ENCODE measurements at places on chromosomes 4 and X.

DNA sequence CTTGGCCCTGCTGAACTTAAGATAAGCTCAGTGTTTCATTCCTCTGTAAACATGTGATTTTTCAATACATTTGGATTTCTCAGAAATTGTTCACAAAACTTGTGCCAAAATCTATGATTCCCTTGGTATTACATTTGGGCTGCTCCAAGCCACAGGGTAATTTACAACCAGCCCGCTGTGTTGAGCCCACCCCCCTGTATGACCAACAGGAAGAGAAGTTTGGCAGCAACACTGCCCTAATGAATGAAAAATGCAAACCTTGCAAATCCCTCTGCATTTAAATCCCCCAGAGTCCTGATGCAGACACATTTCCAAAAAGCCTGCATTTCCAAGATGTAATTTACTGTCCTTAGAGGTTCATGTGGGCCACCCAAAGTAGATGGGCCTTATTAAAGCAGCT lies 34.1 kb upstream of the GAB1 start:
- DNase-seq: no peak

- no peak for DNase-seq
Observed at GRCh38 chrX:102627640-102628039, 23.6 kb upstream of the GPRASP1 start.

DNA sequence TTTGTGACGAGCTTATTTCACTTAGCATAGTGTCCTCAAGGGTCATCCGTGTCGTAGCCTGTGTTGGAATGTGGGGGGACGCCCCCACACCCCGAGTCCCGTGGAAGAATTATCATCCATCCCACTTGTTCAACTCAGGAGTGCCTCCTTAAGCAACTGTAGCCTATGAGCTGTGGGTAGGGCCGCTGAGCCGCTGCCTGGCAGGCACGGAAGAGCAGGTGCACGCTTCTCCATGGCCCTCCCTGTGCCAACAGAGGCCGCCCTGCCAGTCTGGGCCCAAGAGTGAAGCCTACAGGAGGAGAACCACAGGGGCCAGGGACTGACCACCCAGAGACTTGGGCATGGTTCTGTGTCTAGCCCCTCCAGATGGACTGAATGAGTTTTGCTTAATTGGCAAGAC lies 2.3 kb upstream of the RGS12 start:
- DNase-seq: no peak

GRCh38 chr4:163976588-163976987 lies 482.1 kb downstream of the TMA16 start:
- no peak for DNase-seq

GRCh38 chr4:48341776-48342605 lies 662 bp downstream of the SLAIN2 start:
- DNase-seq: peak; percentile 23

DNA sequence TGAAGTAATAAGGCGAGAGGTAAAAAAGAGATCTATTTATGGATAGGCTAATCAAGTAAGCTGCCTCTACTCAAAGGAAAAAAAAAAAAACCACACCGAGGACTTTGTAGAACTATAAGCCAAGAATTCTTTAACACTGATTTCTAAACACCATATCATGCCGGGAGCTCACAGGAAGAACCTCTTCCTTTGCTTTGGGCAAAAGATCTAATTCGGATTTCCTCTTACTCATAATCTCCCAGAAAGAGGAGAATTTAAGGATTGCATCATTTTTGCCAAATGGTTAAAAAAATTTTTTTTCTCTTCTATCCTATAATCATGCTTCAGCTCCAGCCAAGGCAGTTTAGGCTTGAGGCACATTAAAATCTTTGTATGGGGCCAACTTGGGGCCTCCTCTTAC lies 95.5 kb downstream of the ZNF827 start:
- no peak for DNase-seq
